Inflammatory macrophage (primary cell): ENCODE measurements at places on chromosomes 1 and 21.

DNA sequence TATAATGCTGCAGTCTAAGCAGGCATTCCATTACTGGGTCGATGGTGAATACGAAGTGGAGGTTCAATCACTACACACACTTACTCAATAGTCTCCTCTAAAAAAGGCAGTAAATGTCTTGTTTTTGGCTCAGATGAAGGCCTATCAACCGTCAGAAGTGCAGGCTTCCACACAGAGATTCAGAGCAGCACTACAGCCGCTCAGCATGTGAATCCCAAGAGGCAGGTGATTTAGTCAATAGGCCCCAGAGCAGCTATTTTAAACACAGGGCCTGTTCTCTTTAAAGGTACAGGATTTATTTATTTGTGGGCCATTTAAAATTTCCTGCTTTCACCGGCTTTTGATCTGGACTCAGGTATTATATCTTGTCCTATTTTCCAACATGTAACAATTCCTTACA, 293.7 kb downstream of the RGS7 start:
- DNase-seq: no peak

GRCh38 chr21:26851109-26851944, 6.1 kb upstream of the ADAMTS1 start:
- no peak for DNase-seq

GRCh38 chr1:183991348-183991747, 46.2 kb downstream of the COLGALT2 start:
- DNase-seq: no peak

DNA sequence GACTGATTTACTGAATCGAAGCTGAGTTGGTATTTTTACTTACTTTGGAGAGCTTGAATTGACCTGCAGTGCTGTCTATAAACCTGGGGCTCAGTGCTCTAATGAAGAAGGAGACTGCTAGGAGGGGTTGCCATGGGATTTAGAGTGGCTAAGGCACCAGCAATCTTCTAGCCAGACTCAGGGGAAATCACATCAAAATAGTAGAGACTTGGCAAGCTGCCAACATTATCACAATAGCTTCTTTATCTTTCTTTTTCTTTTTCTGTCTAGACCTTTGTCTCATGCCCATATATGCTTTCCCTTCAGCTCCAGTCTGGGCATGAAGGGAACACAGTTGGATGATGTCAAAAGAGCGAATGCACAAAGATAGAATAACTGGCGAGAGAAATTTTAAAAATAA, 301.1 kb upstream of the DPYD start:
- no peak for DNase-seq

DNA sequence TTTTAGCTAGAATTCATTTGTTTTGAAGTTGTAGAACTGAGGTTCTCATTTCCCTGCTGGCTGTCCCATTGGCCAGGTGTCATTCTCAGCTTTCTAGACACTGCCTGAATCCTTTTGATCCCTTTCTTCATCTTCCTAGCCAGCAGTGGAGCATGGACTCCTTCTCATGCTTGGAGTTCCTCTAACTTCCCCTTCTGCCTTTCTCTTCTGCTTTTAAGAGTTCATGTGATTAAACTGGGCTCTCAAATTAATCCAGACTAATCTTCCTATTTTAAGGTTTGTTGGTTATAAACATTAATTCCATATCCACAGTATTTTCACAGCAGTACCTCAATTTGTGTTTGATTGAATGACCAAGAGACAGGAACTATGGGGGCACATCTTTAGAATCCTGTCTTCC, 52.3 kb downstream of the ADAMTS5 start:
- peak; percentile 28 for DNase-seq

DNA sequence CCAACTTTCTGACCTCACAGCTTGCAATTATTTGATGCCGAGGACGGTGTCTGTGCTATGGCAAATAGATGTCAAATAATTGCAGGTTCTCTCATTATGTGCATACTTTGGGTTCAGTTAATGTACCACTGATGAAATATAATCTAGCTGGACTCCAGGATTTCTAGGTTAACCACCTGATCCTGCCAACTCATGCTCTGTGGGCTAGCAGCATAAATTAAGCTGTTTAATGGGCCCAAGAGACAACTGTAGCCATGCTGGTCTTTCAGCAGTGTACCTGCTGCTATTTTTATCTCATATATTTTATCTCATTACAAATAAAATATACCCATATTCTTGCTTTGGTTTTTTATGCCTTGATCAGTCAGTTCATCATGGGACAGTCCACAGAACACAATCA, 43.3 kb upstream of the HP1BP3 start:
- no peak for DNase-seq

DNA sequence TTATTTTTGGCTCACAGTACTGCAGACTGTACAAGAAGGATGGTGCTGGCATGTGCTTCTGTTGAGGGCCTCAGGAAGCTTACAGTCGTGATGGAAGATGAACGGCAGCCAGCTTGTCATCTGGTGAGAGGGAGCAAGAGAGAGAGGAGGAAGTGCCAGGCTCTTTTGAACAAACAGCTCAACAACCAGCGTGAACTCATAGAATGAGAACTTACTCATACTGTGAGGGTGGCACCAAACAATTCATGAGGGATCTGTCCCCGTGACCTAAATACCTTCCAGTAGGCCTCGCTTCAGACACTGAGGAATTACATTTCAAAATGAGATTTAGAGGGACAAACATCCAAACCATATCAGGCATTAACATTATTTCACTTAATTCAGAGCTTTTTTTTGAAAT, 84.7 kb downstream of the PKN2 start:
- DNase-seq: peak; percentile 1

GRCh38 chr1:182163821-182164223, 102.3 kb upstream of the ZNF648 start:
- no peak for DNase-seq

DNA sequence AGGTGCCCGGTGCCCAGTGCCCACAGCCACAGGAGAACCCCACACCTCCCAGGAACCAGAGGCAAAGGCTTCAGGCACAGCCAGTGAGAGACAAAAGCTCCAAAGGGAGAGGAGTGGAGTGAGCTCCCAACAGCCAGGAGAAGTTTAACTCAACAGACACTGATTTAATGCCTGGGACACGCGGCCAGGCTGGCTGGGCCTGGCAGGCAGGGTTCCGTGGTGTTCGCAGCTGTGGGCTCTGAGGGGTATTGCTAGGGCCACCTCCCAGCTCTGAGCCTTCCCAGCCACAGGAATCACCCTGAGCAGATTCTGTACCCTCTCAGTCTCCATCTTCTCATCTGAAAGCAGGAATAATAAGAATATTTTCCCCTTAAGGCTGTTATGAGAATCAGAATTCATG, 222.5 kb downstream of the NPHP4 start:
- DNase-seq: no peak

GRCh38 chr21:46413365-46413696, 45.4 kb upstream of the DIP2A start:
- DNase-seq: no peak

- no peak for DNase-seq
These were observed 783 bp upstream of the AGL start for GRCh38 chr1:99849413-99849743.

GRCh38 chr1:1573843-1574720, 581 bp downstream of the SSU72 start:
- DNase-seq: peak; percentile 82

- DNase-seq: no peak
These were observed 453.8 kb downstream of the NEGR1 start for GRCh38 chr1:71828431-71829012.

DNA sequence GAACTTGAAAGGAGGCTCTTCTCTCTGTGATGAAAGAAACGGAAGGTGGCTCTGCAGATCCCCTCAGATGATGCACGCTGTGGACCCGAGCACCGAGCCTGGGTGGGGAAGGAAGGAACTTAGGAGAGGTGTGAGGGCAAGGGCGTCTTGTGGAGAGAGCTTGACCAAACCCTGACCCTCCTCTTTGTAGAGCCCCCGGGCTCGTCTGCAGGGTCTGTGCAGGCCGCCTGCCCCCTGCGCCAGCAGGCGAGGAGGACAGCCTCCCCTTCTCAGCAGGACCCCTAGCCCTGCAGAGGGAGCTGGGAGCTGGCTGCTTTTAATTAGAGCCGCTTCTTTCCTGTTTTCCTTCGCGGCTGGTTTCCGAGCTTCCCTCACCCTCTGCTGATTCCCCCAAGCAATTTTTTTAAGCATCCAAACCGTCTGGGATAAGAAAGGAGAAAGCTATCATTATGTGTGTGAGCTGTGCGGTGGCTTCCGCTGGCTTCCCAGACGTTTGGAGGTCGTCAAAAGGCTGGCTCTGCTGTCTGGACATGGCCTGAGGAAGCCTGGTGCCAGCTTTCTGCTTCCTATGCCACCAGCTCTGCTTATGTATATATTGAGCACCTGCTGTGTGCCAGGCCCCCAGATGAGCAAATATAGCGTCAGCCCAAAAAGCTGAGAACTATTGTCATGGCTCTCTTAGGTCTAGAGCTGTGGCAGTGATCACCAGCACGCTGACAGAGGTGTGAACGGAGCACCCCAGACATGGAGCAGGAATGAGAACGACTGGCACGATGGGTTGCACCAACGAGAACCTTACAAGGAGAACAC, 160.2 kb upstream of the IRF2BP2 start:
- DNase-seq: no peak

DNA sequence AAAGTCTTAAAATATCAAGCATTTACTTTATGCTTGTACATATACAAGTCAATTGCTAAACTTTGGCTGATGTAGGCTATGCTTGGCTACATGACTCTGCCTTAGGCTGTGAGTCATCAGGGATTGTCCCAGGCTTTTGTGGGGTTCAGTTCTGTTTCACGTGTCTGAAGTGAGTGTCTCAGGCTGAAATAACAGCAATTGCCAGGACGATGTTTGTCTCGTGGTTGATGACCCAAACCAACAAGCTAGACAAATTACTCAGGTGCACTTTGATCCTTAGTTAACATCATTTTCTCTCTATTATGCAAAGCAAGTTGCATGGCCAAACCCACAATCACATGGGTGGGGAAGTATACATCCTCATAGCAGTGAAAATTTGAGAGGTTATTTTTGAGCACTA, 410.1 kb downstream of the BRINP3 start:
- DNase-seq: no peak

GRCh38 chr21:33412832-33413519, 9.8 kb downstream of the IFNGR2 start:
- DNase-seq: no peak

GRCh38 chr21:18155508-18156193, 89.0 kb upstream of the CHODL start:
- no peak for DNase-seq

DNA sequence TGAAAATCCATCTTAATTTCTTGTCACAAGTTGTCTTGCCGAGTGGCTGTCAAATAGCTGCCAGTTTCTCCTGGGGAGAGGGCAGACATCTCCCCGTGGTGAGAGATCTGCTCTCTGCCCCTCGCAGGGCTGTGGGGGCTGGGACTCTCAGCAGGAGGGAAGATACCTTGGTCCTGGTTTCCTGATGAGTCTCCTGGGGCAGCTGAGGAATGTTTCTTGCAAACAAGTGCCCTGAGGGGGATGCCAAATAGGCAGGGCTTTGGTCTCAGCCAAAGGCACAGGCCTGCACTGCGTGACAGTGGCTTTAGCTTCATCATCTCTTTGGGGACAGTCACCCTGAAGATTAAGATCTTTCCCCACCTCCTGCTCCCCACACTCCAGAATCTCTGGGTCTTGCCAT, 40.9 kb downstream of the SYT6 start:
- DNase-seq: no peak

GRCh38 chr1:3651930-3652547, at the start of gene TP73:
Gene TP73, plus strand, starts transcription at chr1:3652516. Its CDS starts 29,850 bp downstream, at chr1:3682366.
- DNase-seq: peak; percentile 4

GRCh38 chr1:62235576-62235975, 40.9 kb downstream of the L1TD1 start:
- DNase-seq: no peak

DNA sequence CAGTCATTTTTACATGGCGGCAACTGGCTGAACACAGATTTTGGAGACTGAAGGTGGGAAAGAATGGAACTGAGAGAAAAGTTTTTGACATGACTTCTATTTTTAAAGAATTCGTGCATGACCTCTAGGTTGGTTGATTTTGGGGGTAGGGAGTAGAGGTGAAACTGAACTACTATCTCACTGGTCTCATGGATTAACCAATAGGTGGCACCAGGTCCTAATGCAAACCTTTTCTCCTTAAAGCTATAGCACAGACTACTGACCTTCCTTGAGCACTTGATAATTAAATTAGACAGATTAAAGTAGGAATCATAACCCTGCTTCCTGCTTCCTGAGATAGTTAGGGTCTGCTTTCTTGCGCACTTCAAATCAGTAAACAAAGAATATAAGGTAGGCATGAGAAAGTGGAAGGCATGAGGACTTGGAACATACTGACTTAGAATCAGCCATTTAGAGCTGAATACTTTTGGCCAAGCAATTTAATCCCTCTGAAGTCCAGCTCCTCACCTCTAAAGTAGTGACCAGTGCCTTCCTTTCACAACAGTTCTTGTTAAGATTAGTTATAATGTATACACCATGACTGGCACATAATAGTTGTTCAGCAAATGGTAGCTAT, 206.0 kb downstream of the CENPF start:
- DNase-seq: no peak

DNA sequence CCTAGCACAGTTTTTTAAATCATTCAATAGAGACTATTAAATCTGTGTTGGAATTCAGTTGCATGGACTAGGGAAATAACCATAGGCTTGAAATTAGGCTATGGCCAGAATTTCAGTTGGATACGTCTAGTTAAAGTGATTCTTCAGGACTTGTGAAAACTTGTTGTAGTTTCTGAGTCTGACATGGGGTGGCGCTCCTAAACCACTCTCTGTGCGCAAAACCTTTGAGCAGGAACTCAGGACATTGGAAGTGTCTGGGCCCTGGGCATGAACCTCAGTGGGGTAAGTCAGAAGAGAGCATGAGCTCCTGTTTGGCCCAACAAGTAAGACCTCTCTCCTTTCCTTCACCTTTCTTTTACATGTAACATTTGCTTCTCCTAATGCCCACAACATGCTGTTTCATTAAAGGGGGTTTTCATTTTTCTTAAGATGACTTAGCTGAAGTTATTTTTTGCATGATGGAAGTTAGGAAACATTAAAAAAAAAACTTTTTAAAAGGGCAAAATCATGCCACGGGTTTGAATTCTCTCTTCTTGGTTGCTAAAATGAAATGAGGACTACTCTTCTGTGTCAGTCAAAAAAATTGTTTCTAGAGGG, 17.1 kb upstream of the CCDC190 start:
- peak; percentile 68 for DNase-seq

DNA sequence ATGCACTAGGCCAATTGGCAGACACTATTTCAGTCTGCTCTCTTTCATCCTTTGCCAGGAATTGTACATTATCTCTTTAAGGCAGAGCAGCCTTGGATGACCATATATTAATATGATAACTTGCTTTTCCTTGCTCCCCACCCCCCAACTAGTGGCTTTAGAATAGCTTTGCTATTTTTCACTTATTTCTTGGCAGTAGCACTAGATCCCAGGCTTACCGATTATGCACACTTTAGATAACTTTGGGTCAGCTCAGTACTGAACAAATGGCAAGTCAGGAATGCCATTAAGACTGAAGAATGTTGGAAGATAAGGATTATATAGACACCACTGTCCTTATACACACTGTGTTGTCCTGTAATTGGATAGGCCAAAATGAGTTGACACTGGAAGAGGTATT, 146.4 kb downstream of the FGGY start:
- DNase-seq: no peak
